Cerebellum (tissue), 4 donors: ENCODE measurements at places on chromosomes 1 and 21. TPM values are rescaled to one million over a fixed set of nuclear protein-coding genes. Genes with fewer than 3 reads are reported as not detected.

DNA sequence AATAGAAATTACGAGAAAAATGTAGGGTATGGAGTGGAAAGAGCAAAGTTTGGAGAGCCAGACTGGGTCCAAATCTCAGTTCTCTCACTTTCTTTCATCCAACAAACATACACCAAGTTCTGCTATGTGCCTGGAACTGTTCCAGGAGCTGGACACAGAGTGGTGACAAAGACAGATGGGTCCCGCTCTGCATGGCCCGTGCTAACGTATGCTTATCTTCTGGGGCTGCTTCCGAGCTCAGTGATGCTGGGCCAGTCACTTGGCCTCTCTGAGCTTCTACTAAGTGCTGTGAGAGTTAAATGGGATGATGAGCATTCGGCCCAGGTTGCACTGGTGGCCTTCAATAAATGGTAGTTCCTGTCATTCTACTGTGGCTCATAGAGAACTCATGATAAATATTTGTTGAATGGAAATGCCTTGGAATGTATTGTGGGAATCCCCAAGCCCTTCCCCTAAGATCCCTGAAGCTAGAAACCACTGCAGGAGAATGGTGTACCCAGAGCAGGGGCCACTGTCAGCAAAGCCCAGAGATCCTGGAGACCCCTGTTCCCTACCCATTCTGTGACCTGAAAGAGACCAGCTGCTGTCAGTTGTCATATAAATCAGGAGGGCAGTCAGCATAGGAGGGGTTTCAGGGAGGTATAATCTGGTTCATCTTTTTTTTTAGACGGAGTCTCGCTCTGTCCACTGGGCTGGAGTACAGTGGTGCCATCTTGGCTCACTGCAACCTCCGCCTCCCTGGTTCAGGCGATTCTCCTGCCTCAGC is 3.8 kb downstream of the LEMD1 start:
- DNase-seq: no peak

- no peak for DNase-seq
Measured at GRCh38 chr1:155209312-155209721, 822 bp downstream of the MTX1 start.

DNA sequence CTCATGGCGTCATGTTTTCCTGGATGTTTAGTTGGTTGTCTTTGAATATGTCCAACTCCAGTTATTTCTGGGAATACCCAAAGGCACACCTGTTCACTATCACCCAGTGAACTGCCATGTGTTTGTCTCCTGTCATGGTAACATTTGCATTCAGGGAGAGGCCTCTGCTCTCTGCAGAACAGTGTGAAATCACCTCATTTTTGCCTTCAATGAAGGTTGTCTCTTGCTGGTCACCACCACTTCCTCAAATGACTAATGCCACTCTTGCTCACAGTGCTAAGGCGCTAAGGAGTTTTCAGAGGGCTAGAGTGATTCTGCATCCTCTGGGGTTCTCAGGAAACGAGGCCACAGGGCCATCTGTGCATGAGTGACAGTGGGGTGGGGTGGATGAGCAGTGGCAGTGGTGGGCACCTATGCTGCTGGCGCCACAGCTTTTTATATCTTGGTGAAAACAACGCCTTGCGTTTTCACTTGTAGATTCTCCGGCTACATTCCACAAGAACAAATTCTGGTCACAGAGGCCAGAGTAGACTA is 60.0 kb upstream of the ATP5PO start:
- no peak for DNase-seq

GRCh38 chr1:59443310-59443709 is 146.4 kb downstream of the FGGY start:
- DNase-seq: no peak

GRCh38 chr1:62307895-62308492 is 11.2 kb downstream of the KANK4 start:
- no peak for DNase-seq

DNA sequence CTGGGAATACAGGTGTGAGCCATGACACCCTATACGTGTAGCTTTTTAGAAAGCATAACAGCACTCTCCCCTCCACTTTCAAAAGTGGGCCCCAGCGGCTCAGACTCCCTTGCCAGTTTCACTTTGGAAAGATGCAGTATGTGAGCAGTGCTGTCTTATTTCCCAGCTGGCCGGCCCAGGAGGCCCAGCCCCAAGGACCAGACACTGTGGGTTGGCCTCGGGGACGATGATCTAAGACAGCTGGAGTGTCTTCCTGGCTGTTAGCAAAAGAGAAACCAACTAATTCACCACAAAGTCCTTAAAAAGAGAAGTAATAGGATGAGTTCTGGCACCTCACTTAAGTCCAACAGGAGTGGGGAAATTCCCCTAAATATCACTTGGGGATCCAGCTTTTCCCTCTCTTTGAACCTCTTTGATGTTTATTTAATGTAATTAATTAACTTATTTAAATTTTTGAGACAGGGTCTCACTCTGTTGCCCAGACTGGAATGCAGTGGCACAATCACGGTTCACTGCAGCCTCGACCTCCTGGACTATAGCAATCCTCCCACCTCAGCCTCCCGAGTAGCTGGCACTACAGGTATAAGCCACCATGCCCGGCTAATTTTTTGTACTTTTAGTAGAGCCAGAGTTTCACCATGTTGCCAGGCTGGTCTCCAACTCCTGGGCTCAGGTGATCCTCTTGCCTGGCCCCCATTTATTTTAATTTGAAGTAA is 17.6 kb upstream of the CLIC4 start:
- DNase-seq: no peak

GRCh38 chr1:41101950-41102607 is 80.6 kb upstream of the SLFNL1 start:
- DNase-seq: peak; percentile 41

GRCh38 chr1:67666636-67667035 is 18.4 kb upstream of the GADD45A start:
- DNase-seq: no peak

GRCh38 chr1:226882187-226882586 is 11.8 kb downstream of the PSEN2 start:
- DNase-seq: no peak

- DNase-seq: no peak
Measured at GRCh38 chr1:221734187-221734586, 7.7 kb downstream of the DUSP10 start.

GRCh38 chr1:26239936-26240335 is 5.9 kb downstream of the CEP85 start:
- DNase-seq: no peak

GRCh38 chr1:203968761-203969160 is 104.2 kb upstream of the SOX13 start:
- DNase-seq: no peak

GRCh38 chr1:230725256-230726012 is 11.5 kb upstream of the AGT start:
- no peak for DNase-seq

GRCh38 chr1:18641005-18641941 is 10.6 kb downstream of the PAX7 start:
- DNase-seq: no peak

DNA sequence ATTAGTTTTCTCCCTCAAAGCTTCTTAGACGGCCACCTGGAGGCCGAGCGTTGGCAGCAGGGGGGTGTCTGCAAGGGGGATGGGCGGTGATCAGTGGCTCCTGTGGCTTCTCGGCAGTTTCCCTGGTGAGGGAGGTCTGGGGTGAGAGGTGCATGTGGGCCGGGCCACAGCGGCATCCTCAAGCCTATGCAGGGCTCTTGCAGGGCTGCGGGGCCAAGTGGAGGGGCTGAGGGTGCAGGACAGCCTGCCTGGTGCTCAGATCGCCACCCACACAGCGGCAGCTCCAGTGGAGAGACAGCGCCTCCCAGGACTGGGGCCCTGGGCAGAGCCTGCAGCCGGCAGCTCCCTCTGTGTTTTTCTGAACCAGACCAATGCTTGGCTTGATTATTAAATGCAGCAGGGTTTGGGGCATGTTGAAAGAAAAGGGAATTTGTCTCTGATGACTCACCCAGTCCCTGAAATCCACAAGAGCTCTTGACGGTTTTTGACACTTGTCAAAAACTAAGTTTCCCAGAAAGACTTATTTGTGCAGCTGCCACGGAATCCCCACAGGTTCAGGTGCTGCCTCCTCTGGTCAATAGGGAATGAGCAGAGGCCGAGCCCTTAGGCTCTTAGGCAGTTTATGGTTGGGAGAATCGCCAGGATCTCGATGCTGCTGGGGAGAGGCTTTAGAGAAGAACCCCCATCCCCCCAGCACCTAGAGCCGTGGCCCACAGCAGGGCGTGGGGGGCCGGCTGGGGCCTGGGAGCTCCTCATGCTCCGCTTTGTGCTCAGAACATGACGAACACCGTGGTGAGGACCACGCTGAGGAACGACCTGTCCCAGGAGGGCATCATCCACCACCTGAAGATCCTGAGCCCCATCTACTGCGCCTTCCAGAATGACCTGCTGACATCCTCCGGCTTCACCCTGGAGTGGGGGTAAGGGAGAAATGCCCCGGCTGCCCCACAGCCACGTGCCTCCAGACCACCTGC is 54.7 kb downstream of the UMODL1 start:
- no peak for DNase-seq

DNA sequence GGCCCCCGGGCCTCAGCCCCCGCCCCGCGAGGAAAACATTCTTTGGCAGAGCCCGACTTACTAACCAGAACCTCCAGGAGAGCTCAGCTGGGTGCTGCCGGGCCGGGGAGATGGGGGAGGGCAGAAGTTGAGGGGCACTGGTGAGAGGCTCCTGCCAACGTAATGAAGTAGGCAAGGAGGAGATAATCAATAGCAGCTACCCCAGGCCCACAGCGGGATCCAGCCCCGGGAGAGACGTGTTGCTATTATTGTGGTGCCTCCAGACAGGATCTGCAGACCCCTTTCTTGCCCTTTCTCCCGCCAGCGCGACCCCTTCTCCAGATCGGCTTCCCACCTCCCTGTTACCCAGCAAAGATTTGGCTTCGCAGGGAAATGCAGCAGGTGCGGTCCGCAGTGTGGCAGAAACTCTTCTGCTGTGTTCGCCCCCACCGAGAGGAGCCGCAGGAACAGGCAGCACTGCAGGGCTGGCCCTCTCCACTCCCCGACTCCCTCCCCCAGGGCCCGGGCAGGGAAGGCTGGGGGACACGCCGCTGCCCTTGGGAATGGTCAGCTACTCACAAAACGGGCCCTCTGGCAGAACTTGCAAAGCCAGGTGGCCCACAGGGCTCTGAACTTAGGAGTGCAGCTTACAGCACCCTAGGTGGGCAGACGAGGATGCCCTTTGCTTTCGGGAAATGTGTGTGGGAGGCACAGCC is 1.5 kb upstream of the KCNA2 start:
- DNase-seq: no peak

- no peak for DNase-seq
Measured at GRCh38 chr1:172928412-172928811, 122.3 kb downstream of the TNFSF18 start.

DNA sequence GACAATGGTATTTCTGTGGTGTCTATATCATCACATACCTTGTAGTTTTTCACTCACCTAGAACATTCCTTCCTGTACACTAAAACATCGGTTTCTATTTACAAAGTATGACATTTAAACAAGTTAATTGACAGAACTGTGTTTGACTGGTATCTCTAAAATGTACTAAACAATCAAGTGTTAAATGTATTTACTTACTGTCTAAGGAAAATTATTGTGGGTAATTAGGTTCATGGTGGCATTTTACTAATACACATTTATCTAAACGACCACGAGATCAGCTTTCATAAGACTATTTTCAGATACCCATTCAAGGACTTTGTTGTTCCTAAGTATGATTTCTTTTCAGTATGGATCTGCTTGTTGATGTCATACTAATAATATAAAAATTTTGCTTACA is 115.2 kb downstream of the ADGRL2 start:
- DNase-seq: no peak

GRCh38 chr1:150066838-150067183 is 765 bp upstream of the VPS45 start:
- DNase-seq: no peak

DNA sequence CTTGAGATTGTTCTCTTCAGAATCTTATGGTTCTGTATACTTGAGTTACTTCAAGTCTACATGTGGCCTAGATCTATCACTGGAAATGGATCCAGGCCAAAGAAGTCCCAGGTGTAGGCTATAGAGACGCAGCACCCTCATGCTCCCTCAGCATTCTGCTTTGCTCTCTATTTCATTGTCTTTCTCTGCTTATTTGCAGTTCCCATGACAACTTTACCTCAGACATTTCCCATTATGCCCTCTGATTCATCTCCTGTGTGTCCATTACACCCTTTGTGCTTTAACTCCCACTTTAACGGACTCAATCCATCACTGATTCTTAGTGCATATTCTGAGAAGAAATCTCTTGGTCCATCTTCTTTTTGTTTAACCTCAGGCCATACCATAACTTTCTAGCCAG is 236.9 kb upstream of the NRIP1 start:
- DNase-seq: no peak

DNA sequence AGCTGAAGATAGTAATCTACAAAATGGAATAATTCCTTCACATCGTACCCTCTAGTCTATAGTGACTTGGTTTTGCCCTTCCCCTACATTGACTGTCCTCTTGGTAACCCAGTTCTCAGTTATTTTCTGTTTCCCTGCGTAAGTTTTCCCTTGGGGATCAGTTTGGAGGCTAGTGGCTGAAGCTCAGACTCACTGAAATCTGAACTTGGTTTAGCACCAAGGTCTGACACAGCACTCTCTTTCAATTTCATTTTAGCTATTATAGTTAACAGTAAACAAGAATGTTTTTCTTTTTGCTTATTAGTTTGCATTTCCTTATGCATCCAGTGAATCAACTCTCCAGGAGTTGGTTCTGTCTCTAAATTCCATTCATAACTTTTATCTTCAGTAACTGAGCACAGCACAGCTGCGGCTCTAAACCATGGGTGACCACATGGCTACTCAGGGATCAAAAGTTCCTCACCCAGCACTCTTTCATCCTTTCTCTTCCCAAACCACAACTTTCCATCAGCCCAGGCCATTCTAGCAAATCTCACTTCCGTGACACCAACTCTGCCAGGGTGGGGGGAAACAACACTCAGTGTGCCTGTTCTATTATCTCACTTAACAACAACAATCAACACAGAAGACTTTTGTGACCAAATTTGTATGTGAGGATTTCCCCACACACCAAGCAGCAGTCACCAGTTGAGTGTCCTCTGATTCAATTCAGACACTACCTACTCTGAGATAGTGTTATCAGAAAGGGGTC is 17.6 kb upstream of the IFI6 start:
- no peak for DNase-seq

- no peak for DNase-seq
Measured at GRCh38 chr1:147635342-147635741, 35.0 kb downstream of the ACP6 start.

OR2T33 gene
- 0.64 TPM for total RNA-seq

GNAT2 gene
- not detected for total RNA-seq

SPRR2A gene
- not detected for total RNA-seq

PLA2G5 gene
- not detected for total RNA-seq

TRAF3IP3 gene
- total RNA-seq: 0.27 TPM

ERICH3 gene
- total RNA-seq: 8.7 TPM

WDR47 gene
- total RNA-seq: 91.6 TPM

OR14K1 gene
- not detected for total RNA-seq
